Thymus (tissue), 14 donors: ENCODE measurements at places on chromosomes 11 and 22.

GRCh38 chr11:13405220-13405619 lies 57.8 kb downstream of the BTBD10 start:
- no peak for DNase-seq

DNA sequence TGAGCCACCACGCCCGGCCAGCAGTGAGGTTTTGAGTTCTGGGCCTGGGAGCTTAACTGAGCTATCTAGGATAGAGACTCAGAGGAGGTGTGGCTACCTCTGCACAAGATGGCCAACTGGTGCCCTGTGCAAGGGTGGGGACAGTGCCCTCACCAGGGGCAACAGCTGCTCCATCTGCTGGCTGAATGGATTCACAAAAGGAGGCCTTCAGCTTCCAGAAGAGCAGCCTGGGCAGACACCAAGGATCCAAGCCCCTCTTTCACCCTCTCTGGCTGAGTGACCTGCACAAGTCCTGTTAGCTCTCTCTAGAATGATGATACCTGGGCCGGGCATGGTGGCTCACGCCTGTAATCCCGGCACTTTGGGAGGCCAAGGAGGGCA lies 33.5 kb upstream of the BAIAP2L2 start:
- DNase-seq = no peak

GRCh38 chr11:3950996-3951660 lies 95.7 kb downstream of the STIM1 start:
- peak; percentile 53 for DNase-seq

DNA sequence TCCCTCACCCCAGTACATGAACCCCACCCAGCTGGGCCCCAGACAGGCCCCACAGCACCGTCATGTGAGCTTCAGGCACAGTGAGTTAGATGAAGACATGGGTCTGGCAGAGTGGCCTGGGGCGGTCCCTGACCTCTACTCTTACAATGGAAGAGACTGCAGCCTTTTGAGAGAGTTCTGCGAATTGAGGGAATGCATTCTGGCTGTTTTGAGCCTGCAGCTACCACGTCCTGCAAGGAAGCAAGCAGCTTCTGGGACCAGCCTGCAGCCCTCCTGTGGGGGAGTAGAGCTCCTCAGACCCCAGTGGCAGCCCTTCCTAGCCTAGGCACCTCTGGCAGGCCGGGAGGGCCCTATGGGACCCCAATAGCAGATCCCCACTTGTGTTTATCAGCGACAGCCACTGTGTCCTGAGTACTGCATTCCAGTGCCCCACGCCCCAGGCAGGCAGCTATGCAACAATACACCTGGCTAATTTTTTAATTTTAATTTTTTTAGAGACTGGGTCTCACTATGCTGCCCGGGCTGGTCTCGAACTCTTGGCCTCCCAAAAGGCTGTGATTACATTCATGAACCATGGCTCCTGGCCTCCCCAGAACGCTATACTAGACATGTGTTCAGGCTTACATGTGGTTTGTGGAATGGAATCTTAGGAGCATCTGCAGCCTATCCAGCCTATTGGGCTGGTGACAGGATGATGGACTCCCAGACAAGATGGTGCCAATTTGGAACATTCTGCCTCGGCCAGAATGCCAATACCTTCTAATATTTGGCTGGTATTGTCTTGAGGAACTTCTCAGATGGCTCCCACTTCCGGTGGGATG lies 717 bp upstream of the SLC7A4 start:
- no peak for DNase-seq

DNA sequence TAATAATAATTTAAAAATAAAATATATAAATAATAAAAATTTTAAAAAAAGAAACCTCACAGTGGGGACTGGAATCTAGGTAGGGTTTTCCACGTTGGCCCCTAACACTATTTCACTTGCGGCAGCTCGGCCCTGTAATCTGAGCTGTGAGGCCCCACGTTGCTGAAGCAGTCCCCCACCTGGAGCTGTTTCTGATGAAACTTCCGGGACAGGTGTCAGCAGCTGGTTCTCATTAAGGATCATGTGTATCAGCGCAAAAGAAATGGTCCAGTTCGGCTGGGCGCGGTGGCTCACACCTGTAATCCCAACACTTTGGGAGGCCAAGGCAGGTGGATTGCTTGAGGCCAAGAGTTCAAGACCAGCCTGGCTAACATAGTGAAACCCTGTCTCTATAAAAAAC lies 17.3 kb downstream of the RHOD start:
- DNase-seq = no peak

DNA sequence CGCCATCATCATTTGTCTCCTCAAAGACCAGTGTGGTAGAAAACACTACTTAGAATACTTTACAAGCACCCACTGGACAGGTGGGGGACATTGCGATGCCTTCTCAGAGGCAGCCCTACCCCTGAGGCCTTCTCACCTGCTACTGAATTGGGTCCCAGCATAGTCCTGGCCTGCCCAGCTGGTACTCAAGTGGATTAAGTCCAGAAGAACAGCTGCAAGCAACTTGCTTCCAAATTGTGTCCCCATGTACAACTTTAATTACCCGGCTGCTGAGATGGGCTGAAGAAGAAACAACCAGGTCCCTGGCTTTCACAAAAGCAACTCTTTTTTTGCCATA lies 12.3 kb downstream of the ABTB2 start:
- DNase-seq = no peak

GRCh38 chr22:35114131-35114980 lies 48.4 kb downstream of the ISX start:
- DNase-seq = no peak

DNA sequence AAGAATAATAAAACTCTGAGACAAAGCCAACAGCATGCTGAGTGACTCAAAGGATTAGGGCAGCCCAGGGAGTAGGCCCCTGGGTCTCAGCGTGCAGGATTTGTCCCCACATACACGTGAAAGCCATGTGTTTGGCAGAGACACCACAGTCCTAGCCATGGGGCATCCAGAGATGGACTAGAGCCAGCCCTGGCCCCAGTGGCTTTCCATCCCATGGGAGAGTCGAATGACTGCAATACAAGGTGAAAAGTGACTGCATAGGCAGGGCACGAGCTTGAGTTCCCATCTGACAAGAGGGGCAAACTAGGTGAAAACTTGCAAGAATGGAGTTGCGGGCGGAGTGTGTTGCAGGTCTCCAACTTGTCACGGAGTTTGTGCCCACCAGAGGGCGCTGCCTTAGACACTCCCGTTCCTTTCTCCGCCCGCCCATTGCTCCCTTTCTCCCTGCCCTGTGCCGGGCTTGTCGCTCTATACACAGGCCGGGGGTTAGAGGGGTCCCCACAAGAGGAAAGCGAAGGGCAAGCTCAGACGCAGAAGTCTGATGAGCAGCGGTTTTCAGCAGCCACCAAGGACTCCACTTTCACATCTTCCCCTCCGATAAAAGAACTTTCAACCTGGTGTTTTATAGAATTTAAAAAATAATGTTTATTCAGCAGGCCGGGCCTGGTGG lies 24.2 kb downstream of the TSKU start:
- DNase-seq = peak; percentile 49

- no peak for DNase-seq
Observed at GRCh38 chr11:131893103-131893890, 522.9 kb downstream of the NTM start.

DNA sequence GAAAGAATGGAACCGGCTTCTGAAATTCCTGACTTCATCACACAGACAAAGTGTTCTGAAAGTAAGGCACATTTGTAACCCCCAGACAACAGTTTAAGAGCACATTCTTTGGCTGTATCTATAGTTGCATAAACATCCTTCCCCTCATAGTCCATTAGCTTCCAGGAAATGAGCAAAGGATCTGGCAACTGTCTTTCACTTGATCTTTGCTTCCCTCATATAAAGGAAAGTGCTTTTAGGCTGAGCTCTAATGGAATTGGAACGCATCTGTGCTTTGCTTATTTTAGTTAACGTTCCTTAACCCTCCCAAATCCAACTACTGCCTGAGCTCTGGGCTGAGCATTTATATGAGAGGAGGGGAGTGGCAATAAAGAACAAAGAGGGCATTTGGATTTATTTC lies 76.9 kb upstream of the API5 start:
- DNase-seq = no peak

- no peak for DNase-seq
Observed at GRCh38 chr11:121721961-121722360, 269.2 kb upstream of the SORL1-AS1 start.

DNA sequence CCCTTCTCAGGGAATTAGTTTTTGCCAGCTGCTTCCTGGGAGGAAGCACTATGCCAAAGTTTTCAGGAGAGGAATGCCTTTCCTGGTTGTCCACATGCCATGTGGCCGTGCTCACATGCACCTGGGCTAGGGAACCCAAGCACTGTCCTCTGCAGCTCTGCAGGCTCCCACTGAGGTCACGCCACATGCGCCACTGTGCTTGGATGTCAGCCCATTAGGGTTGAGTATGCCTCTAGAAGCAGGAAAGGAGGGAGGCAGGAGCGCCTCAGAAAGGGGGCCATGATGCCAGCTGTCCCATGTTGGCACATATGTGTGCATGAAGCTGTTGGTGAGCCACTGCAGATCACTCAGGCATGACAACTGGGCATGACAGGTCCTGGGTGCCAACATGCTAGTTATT lies 81.6 kb upstream of the SUSD2 start:
- no peak for DNase-seq

GRCh38 chr11:104844451-104844850 lies 53.8 kb downstream of the CASP12 start:
- DNase-seq = no peak

- no peak for DNase-seq
Observed at GRCh38 chr11:72358466-72359405, 75.6 kb downstream of the CLPB start.

- no peak for DNase-seq
Observed at GRCh38 chr11:29751618-29752017, 265.2 kb downstream of the KCNA4 start.

GRCh38 chr11:128585498-128586238 lies 1.7 kb downstream of the ETS1 start:
- no peak for DNase-seq

DNA sequence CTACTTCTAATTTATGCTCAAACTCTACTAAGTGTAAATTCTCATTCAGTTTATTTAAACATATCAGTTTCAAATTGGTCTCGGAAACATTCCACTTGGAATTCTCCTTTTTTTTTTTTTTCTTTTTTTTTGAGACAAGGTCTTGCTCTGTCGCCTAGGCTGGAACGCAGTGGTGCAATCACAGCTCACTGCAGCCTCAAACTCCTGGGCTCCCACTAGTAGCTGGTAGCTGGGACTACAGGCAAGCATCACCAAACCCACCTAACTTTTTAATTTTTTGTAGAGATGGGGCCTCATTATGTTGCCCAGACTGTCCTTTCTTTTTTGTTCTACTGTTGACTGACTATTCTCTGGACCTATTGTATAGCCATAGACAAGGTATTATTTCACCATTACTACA lies 33.3 kb upstream of the CCDC81 start:
- DNase-seq = no peak

- no peak for DNase-seq
Observed at GRCh38 chr11:100955318-100955717, 174.3 kb downstream of the PGR start.

GRCh38 chr11:130580891-130581492 lies 132.5 kb downstream of the ADAMTS15 start:
- no peak for DNase-seq

DNA sequence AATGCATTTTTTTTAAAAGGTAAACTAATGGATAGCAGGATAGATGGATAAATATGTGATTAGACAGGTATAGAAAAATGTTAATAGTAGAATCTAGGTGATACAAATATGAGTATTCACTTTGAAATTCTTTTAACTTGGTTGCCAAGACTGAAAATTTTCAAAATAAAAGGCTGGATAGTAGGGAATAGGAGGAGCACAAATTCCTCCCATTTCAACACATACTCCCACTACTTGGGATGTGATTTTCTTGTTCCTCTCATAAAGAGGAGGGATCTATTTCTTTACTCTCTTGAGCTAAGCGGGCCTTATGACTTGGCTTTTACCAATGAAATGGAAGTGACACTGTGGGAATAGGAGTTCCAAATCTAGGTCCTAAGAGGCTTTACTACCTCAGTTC lies 35.9 kb downstream of the PIK3C2A start:
- no peak for DNase-seq

- DNase-seq = no peak
Observed at GRCh38 chr11:66186470-66186869, 82.0 kb upstream of the RAB1B start.

- DNase-seq = no peak
Observed at GRCh38 chr11:36060926-36061325, 117.1 kb downstream of the LDLRAD3 start.

- DNase-seq = no peak
Observed at GRCh38 chr11:109641549-109641948, 219.6 kb downstream of the C11orf87 start.

- DNase-seq = no peak
Observed at GRCh38 chr11:34299284-34299972, 58.4 kb downstream of the ABTB2 start.

- DNase-seq = no peak
Observed at GRCh38 chr22:32562401-32562800, 87.8 kb downstream of the FBXO7 start.

DNA sequence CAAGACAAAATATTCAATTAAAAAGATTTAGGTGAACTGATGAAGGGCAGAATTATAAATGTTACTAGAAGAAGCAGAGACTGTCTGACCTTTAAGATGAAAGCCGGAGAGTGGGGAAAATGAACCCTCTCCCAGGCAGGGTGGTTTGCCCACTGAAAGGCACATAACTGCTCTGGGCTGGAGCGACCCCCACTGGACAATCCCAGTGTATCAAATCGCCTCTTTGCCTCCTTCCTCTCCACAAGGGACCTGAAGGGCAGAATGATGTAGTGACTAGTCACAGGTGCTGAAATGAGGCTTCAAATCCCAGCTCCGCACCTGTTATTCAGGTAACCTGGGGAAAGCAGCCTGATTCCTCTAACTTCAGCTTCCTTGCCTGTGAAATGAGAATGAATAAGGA lies 69.0 kb downstream of the EFCAB6 start:
- no peak for DNase-seq

DNA sequence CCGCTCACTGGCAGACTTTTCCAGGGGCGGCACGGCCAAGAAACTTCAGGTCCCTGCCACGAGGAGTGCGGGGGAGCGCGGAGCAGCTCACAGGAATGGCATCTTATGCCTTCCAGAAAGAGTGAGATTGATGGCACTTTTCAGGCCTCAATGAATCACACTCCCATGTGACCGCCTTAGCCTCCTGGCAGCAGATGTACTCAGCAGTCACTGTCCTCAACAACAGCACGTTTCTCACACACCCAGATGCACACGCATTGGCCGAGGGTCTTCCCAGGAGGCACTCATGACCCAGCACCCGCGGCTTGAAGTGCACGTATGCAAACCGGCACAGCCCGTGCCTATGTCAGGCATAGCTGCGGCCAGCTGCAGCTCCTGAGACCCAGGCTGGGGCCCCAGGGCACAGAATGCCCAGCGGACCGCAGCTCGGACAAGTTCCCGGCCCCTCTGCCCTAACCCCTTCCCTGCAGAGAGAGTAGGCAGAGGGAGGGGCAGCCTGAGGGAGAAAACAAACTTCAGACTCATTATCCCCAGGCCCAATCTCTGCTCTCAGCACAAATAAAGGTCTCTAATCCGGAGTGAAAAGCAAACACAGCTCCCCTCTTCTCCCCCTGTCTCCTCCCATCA lies 48.3 kb downstream of the RPUSD4 start:
- no peak for DNase-seq

DNA sequence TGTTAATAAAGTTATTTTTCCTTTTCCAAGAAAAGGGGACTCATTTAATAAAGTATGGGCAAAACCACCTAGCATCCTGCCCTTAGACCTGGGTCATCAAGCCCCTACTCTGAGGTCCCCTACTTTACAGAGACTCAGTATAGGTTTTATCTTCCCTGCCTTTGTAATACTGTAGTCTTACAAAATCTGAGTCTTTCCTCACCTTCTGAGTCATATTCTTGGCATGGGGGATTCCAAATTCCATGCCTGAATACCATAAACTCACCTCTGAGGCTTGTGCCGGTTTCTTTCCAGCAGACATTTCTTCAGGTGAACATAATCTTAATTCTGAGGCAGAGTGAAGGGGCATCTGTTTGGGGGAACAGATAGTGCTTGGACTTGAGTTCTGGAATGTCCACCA lies 282.5 kb downstream of the KCNA4 start:
- DNase-seq = no peak
